Glutamatergic neuron (in vitro differentiated cells): ENCODE measurements at places on chromosomes 6 and 20. TPM values are rescaled to one million over a fixed set of nuclear protein-coding genes. Genes with fewer than 3 reads are reported as not detected.

OVOL2 gene
- not detected for total RNA-seq

GRCh38 chr6:135983093-135983492 lies 131.6 kb downstream of the PDE7B start:
- H3K36me3 ChIP-seq: no peaks in the 10 kb centered on the region
- no peaks in the 10 kb centered on the region for H3K27me3 ChIP-seq
- DNase-seq: no peak
- peaks cover 20% of the 10 kb centered on the region for H3K4me1 ChIP-seq

GPX5 gene
- not detected for total RNA-seq

GRCh38 chr6:139325125-139325524 lies 33.3 kb upstream of the TXLNB start:
- H3K36me3 ChIP-seq: peaks cover 4% of the 10 kb centered on the region
- H3K4me1 ChIP-seq: peaks cover 12% of the 10 kb centered on the region
- DNase-seq: no peak
- peaks cover 2% of the 10 kb centered on the region for H3K27me3 ChIP-seq
- H3K27ac ChIP-seq: no peak overlapping the region

- peak overlapping the region; percentile 8 for H3K27ac ChIP-seq
- H3K27me3 ChIP-seq: peaks cover 8% of the 10 kb centered on the region
- no peak overlapping the region for H3K4me3 ChIP-seq
- no peaks in the 10 kb centered on the region for H3K36me3 ChIP-seq
These were observed 27.4 kb downstream of the PMEPA1 start for GRCh38 chr20:57682184-57683101.

RAB44 gene
- total RNA-seq: not detected

SNAP25 gene
- total RNA-seq: 61.0 TPM

GRCh38 chr6:128483472-128484135 lies 36.8 kb downstream of the PTPRK start:
- H3K36me3 ChIP-seq: no peaks in the 10 kb centered on the region
- no peak for DNase-seq
- no peak overlapping the region for H3K4me3 ChIP-seq
- H3K27ac ChIP-seq: no peak overlapping the region
- H3K4me1 ChIP-seq: peaks cover 4% of the 10 kb centered on the region

- H3K4me3 ChIP-seq: no peak overlapping the region
- H3K27me3 ChIP-seq: peaks cover 3% of the 10 kb centered on the region
- no peaks in the 10 kb centered on the region for H3K4me1 ChIP-seq
- no peaks in the 10 kb centered on the region for H3K36me3 ChIP-seq
- no peak for DNase-seq
These were observed 32.2 kb upstream of the LAMP5 start for GRCh38 chr20:9482180-9482579.

DNA sequence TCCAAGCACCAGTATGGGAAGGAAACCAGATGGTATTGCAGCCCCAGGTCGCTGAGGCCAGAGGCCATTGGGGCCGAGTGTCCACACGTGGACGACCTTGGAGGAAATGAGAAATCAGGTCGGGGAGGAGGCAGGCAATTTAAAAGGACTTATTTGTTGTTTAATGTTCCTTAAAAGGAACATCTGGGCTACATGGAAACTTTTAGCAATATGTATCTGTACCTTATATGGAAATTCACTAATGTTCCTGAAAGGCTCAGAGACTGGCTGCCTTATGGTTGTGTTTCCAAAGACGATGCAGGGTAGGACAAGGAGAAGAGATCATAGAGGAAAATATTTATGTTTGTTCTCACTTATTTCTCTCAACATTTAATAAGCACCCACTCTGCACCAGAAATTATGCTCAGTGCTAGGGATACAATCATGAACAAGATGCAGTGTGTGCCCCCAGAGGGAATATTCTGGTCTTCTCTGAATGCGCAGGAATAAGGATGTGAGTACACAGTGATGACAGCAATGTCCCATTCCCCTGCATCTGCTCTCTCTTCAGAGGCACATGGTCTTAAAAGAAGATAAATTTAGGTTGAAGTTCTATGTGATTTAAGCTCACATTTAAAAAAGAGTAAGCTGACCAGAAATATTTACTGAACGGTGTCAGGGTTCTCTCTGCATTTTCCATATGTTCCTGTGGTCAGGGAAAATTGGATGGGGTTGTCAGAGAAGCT lies 3.4 kb downstream of the BNIP5 start:
- H3K27ac ChIP-seq: peak overlapping the region; percentile 17
- peaks cover 35% of the 10 kb centered on the region for H3K4me1 ChIP-seq
- peak overlapping the region; percentile 51 for H3K4me3 ChIP-seq
- no peak for DNase-seq

MROH8 gene
- 2.6 TPM for total RNA-seq

XKR7 gene
- total RNA-seq: 284 TPM

SIGLEC1 gene
- not detected for total RNA-seq

DNA sequence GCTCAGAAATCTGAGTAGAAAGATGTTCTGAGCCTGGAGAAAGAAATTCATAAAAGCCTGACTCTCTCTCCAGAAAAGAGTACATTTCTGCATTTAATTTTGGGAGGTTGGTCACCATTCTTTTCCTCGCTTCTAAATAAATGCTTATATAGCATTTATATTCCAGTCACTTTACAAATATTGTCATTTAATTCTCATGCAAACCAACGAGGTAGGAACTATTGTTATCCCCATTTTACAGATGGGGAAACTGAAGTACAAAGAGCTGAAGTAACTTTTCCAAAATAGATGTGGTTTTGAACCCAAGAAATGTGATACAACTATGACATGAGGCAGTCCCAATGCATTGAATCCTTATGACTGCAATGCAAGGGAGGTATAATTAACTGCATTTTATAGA lies 4.5 kb upstream of the TRIB3 start:
- DNase-seq: no peak
- peaks cover 4% of the 10 kb centered on the region for H3K4me1 ChIP-seq
- H3K36me3 ChIP-seq: no peaks in the 10 kb centered on the region
- H3K27me3 ChIP-seq: peaks cover 6% of the 10 kb centered on the region
- no peak overlapping the region for H3K27ac ChIP-seq
- H3K4me3 ChIP-seq: no peak overlapping the region

COMMD7 gene
- total RNA-seq: 71.5 TPM

- no peak overlapping the region for H3K27ac ChIP-seq
- no peaks in the 10 kb centered on the region for H3K27me3 ChIP-seq
- peaks cover 1% of the 10 kb centered on the region for H3K4me1 ChIP-seq
- H3K36me3 ChIP-seq: peaks cover 1% of the 10 kb centered on the region
- no peak overlapping the region for H3K4me3 ChIP-seq
These were observed 33.9 kb downstream of the EDN1 start for GRCh38 chr6:12324099-12324498.

DNA sequence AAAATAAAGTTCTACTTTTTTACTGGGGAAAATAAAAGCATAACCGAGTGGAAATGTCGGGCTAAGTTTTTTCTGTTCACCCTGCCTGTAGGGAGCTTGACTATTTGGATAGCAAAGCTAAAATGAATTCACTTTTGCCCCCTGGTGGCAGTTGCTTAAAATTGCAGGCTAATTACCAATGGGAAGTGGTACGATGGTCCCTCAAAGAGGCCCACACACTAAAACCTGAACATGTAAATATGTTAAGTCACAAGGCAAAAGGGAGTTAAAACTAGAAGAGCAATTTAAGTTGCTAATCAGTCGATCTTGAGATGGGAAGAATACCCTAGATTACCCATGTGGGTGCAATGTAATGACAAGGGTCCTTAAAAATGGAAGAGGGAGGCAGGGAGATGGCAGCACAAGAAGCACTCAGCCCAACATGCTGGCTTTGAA lies 916 bp upstream of the SUN5 start:
- H3K27me3 ChIP-seq: peaks cover 1% of the 10 kb centered on the region
- no peaks in the 10 kb centered on the region for H3K36me3 ChIP-seq
- H3K27ac ChIP-seq: no peak overlapping the region
- no peak for DNase-seq
- no peak overlapping the region for H3K4me3 ChIP-seq

- no peak for DNase-seq
- H3K27ac ChIP-seq: no peak overlapping the region
- H3K27me3 ChIP-seq: peaks cover 4% of the 10 kb centered on the region
- H3K4me1 ChIP-seq: peaks cover 21% of the 10 kb centered on the region
These were observed 409.3 kb upstream of the SULF2 start for GRCh38 chr20:48194583-48194982.

DNA sequence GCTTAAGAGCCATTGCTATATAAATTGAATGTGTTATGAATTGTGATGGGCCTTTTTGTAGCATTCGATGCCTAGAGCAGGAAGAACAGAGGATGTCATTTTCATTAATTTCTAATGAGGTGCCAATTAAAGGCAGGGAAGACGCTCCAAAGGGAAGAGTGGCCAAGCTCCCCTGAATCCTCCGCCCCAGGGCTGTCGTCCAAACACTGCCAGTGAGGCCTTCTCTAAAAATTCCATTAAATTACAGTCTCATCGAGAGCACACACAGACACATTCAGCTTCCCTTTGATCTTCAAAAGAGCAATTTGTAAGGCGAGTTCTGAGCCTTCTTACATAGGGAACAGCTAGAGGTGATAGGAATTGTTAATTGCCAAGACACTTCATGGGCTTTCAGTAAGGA lies 300.0 kb downstream of the ZFAND3 start:
- no peak overlapping the region for H3K27ac ChIP-seq
- peaks cover 5% of the 10 kb centered on the region for H3K27me3 ChIP-seq
- no peak overlapping the region for H3K4me3 ChIP-seq
- peaks cover 13% of the 10 kb centered on the region for H3K4me1 ChIP-seq
- H3K36me3 ChIP-seq: peaks cover 13% of the 10 kb centered on the region

DNA sequence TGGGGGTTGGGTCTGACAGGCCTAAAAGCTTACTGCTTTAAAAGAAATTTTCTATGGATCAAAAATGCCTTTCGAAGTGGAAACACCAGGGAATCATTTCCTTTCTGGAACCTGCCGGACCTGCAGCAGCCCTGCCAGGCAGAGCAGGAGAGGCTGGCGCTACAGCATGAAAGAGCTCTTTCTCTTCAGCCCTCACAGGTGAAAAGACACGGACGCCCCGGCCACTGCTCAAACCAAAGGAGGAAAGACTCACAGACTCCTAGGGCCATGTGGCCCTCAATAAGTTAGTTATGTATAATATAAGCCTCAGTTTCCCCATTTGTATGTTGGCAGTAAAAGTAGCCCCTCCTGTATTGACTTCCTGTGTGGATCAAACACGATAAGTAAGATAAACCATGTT lies 8.3 kb downstream of the SCML4 start:
- DNase-seq: no peak
- no peaks in the 10 kb centered on the region for H3K36me3 ChIP-seq
- H3K4me1 ChIP-seq: peaks cover 14% of the 10 kb centered on the region
- H3K4me3 ChIP-seq: no peak overlapping the region
